ENCODE measurements at places on chromosomes 13 and 19.

DNA sequence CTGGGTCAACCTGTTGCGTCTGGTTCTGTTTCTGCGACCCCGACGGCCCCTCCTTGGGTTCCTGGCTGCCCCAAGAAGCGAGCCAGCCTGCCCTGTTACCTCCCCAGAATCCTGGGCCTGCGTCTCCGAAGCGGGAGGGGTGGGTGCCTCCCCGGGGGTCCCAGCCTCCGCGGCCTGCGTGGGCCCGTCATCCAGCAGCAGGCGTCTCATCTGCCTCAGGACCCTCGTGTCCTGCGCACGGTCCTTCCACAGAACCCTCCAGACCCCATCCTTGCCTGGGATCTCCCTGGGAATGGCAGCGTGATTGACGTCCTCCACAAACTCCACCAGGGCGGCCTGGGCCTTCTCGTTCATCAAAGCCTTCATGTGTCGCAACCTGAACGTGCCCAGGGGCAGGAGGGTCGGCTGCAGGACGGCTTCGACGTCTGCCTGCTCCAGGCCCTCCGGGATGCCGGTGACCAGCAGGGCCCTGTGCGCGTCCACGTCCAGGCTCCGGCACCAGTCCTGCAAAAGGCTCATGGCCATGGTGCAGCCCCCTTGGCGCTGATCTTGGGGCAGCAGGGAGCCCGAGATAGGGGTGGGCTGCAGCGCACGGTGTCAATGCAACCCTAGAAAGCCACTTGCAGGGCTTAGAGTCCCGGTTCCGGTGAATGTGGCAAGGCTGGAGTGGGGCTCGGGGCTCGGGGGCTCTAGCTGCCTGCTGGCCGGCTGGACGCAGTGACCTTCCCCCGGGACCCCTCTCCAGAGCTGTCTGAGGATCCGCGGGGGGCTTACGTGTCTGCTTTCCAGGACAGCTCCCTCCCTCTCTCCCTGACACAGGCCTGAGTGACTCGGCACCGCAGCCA lies 504 bp downstream of the PNMA8B start:
- DNase-seq = no peak

DNA sequence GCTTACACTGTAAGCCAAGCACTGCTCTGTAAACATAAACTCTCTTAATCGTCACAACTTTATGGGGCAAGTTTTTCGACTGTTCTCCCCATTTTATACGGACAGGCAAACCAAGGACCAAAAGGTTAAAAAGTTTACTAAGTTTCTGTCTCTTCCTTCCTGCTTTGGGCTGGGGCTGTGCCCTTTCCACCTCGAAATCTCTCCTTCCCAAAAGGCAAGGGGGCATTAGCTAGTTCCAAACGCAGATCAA lies 2.2 kb downstream of the JUND start:
- no peak for DNase-seq

DNA sequence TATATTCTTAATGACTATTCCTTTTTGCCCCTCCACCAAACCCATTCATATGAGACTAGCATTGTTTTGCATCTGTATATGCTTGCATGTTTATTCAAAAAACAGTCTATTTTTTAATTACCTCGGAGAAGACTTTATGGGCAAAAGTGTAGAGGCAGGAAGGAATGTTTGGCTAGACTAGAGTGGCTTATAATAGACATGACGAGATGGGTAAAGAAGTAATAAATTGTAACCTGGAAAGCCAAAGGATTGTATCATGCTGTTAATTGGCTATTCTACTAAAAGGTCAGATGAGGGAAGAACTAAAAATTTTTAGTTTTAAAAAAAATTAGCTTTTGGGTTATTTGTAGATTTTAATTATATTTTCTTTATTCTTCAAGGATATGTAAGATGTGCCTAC lies 91.1 kb downstream of the FNDC3A start:
- no peak for DNase-seq

- no peak for DNase-seq
Measured at GRCh38 chr13:99028890-99029289, 51.0 kb upstream of the DOCK9 start.

DNA sequence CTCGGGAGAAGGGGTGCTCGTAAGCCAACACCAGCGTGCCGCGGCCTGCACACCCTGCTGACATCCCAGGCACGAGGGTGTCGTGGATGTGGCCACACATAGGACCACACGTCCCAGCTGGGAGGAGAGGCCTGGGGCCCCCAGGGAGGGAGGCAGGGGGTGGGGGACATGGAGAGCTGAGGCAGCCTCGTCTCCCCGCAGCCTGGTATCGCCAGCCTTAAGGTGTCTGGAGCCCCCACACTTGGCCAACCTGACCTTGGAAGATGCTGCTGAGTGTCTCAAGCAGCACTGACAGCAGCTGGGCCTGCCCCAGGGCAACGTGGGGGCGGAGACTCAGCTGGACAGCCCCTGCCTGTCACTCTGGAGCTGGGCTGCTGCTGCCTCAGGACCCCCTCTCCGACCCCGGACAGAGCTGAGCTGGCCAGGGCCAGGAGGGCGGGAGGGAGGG lies 2.4 kb downstream of the IZUMO4 start:
- no peak for DNase-seq

- no peak for DNase-seq
Measured at GRCh38 chr13:54643863-54644262, 1615.2 kb downstream of the OLFM4 start.

- DNase-seq = no peak
Measured at GRCh38 chr13:48778610-48779009, 124.9 kb downstream of the CYSLTR2 start.

- DNase-seq = no peak
Measured at GRCh38 chr13:84255226-84255797, 373.0 kb upstream of the SLITRK1 start.

DNA sequence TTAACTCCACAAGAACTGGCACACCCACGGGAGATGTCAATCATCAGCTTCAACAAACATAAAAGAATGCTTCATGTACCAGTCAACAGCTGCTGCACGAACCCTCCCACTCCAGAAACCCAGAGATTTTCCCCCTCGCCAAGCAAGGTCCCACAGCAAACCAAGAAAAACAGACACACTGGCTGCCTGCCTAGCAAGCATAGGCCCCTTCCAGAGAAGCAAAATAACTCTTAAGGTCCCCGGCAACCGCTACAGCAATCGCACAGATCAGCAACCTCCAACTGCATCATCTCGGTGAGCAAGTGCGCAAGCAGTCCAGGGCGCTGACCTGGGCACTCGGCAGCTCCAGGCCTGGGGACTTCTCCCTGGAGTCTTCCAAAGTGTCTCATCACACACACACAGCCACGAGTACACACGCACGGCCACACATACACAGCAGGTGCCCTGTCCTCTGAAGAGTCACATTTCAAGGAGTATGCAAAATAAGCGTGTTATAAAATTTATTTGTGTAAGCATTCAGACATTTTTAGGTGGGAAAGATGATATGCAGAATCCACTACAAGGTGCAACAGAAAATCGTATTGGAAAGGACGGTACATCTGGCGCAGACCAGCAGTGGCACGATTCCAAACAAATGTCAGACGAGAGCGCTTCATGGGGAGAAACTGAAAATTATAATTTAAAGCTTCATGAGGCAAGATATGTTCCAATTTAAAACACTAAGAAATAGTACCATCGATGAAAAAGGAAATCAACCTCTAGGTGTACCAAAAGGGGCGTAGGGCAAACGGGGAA lies 125.0 kb downstream of the STK24 start:
- no peak for DNase-seq

- no peak for DNase-seq
Measured at GRCh38 chr19:32269831-32270230, 75.6 kb upstream of the ZNF507 start.

DNA sequence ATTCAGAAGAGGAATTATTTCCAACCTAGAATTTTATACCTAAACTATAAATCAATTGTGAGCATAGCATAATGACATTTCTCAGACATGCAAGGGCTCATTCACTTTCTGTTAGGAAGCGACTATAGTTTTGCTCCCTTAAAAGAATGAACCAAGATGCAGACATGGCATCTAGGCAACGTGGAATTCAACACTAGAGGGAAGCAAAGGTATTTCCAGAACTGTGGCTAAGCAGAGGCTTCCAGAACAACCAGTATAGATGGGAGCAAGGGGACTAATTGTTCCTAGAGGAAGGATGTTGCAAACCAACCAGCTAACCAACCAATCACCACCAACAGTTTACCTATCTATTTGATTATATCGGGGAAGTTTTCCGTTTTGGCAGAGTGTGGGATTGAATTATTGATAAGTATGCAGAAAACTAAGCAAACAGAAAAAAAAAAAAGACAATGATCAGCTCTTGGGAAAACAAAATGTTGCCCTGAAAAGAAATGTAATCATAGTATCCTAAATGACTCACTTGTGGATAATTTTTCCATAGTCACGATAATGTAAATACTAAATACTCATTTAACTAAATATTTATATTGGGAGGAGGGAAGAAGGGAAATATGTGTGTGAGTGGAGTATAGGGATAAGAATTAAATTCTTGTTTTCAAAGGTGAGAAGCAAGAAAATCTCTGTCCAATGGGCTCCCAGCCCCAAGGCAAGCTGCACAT lies 21.1 kb downstream of the ARL11 start:
- no peak for DNase-seq

DNA sequence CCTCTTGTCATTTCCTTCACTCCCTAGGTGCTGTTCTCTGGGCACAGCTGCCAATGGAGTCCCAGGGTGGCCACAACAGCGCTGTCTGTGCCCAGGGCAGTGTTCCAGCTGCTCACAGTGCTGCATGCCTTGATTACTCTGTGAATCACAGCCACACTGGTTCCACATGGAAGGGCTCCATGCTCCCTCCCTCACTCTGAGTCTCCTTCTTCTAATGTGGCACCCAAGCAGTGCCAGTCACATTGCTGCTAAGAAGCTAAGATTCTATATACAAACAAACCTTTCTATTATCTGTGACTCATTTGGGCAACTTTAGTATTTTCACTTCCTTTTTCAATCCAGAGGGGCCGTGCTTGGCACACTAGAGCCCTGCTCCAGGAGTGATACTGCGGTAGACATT lies 248.7 kb downstream of the TDRD3 start:
- DNase-seq = no peak

DNA sequence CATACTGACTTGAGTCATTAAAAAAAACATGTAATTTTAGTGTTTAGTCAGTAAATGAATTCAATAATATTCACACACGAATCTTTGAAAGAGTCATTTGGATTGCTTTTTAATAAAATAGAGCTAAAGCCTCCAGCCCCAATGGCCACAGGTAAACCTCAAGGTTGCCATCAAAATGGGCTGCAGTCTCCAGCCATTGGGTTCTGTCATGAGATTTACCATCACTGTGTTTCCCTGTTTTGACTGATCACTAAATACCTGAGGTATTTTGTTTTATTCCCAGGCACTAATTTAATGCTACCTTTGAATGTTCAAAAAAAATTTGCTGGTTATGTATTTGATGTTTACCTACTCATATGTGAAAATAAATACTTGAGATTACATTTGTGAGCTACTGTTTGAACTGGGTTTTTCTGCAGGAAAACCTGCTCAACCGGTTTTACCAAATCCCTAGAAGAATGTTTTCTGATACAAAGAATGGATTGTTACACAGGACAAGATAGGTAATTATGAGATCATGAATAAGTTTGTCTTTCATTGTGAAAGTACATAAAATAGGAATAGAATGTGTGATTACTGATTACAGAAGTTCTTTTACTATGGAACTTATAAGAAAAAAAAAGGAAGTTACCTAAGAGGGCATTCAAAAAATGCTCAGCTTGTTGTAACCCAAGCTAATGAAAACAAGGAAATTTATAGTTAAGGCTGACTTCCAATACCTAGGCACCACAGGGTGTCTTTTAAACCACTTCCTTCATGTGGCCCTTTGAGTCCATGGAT lies 391.3 kb downstream of the EFNB2 start:
- no peak for DNase-seq

GRCh38 chr19:51550848-51551672 lies 19.6 kb upstream of the SIGLEC6 start:
- no peak for DNase-seq

- no peak for DNase-seq
Measured at GRCh38 chr13:100645382-100645781, 29.2 kb downstream of the TMTC4 start.

- no peak for DNase-seq
Measured at GRCh38 chr19:1863328-1863637, at the start of gene KLF16. TSS of gene KLF16 (minus strand) at chr19:1863579. CDS start at chr19:1863497, 82 bp downstream.

DNA sequence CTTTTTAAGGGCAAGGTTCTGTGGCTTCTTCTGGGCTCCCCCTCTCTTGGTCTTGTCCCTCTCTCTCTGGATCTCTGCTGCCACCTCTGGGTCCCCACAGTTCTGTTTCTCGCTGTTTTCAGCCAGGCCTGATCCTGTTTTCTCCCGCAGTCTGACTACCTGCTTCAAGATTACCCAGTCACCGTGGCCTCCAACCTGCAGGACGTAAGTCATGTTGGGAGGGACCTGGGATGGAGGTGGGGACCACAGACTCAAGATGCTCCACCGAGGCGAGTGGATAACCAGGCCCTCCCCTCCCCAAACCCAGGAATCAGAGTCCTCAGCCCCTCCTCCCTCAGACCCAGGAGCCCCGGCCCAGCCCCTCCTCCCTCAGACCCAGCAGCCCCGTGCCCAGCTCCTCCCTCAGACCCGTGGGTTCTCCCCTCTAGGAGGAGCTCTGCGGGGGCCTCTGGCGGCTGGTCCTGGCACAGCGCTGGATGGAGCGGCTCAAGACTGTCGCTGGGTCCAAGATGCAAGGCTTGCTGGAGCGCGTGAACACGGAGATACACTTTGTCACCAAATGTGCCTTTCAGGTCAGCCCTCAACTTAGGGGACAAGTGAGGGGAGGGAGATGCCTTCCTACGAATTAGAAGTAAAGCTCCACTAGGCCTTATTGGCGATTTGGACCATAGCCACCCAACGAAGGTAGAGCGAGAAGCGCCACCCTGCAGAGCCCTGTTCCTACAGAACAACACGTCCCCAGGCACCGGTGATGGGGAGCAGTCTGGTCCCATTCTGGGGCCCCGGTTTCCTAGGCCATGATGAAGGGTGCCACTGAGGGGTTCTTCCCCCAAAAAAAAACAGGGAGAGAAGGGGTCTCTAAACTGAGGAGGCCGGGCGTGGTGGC lies 2.2 kb downstream of the FLT3LG start:
- DNase-seq = no peak

- no peak for DNase-seq
Measured at GRCh38 chr13:49444524-49445395, 686 bp downstream of the SETDB2 start.

- DNase-seq = no peak
Measured at GRCh38 chr19:12730064-12730463, 4.4 kb downstream of the TRIR start.

- DNase-seq = no peak
Measured at GRCh38 chr19:42378225-42379215, 11.6 kb downstream of the CNFN start.

DNA sequence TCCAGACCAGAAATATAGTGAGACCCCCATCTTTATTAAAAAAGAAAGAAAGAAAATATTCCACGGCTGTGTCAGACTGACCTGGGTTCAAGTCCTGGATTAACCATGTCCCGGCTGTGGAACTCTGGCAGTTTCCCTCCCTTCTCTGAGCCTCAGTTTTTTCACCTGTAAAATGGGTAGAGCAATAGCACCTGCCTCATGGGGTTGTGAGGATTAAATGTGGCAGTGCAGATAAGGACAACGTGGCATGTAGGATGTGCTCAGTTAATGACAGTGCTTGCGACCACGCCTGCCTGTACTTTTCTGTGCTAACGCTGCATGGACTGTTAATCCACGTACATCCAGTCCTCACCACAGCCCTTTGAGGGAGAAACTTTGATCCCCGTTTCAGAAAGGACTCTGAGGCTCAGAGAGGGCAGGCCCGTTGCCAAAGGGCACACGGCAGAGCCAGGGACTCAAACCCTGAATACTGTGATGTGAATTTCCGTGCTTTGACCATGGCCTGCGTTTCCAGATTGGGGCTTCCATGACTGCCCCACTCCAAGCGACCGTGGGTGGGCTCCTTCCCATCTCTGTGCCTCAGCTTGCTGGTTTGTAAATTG lies 16.1 kb downstream of the SBK2 start:
- DNase-seq = no peak

GRCh38 chr13:30774214-30774730 lies 38.9 kb downstream of the ALOX5AP start:
- no peak for DNase-seq

All from AG04449 (cell line).